Left renal cortex interstitium (tissue), 4 donors: ENCODE measurements at places on chromosomes 2 and 18.

DNA sequence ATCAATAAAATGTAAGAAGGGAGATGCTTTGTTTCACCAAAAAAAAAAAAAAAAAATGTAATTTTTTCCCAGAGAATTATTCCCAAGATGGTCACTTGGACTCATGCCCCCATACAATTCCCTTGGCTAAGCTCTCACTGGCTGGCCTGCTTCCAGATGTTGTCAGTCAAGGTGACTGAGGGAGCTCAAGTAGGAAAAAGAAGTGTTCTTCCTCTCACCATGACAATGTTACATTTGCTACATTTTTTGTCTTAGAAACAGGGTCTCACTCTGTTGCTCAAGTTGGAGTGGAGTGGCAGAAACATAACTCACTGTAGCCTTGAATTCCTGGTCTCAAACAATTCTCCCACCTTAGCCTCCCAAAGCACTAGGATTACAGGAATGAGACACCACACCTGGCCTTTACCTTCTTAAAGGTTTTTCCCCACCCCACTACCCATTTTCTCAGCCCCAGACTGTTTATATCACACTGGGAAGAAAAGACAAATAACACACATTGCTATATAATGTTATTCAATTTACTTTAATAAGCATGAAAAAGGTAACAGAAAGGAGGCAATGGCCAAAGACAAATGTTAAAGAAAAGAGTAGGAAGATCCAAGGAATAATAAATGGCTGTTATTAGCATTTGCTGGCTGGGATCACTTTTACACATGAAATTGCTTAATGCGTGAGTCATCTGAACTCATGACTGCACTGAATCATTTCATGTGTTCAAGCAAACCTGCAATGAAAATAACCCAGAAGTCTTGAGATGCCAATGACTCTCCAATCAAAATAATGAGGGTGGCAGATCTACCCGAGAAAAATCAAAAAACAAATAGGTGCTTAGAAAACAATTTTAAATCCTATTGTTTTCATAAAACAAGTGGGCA is 45.2 kb downstream of the ACVR1 start:
- DNase-seq, result no peak

- DNase-seq, result no peak
Measured at GRCh38 chr2:222608081-222608480, 47.8 kb downstream of the FARSB start.

GRCh38 chr18:74081966-74082741 is 65.5 kb downstream of the FBXO15 start:
- no peak for DNase-seq

GRCh38 chr2:229043681-229044080 is 227.4 kb downstream of the PID1 start:
- DNase-seq, result no peak

DNA sequence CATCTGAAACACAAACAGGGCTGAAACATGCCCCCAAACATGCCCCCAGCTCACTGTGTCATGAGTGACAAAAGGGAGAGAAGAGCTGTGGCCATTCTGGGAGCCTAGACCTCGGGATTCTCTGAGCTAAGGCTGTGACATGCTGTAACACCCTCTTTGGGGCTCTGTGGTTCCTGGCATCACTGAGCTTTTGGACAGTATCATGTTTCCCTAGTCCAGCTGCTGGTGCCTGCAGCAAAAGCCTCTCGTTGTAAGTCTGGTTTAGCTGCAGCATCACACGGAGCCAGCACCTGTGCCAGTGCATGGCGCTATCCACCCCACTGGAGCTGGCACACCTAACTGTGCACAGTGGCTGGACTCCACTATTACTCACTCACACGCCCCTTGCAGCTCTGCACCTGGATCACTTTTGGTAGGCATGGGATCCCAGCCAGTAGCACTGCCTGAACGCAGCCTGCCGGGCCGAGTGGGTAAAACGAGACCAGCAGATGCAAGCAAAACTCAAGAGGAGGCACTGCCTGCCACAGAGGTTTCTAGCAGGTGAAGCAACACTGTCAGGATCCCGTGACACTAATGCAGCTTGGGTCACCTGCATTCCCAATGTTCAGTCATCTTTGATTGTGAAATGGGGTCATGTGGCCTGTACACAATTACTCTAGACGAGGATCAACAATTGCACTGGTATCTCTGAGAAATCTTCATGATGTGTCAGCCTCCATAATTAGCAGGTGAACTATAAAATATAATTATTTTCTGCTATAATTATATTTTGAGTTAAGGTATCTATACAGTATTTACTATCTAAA is 547.2 kb downstream of the ZNF804A start:
- no peak for DNase-seq

DNA sequence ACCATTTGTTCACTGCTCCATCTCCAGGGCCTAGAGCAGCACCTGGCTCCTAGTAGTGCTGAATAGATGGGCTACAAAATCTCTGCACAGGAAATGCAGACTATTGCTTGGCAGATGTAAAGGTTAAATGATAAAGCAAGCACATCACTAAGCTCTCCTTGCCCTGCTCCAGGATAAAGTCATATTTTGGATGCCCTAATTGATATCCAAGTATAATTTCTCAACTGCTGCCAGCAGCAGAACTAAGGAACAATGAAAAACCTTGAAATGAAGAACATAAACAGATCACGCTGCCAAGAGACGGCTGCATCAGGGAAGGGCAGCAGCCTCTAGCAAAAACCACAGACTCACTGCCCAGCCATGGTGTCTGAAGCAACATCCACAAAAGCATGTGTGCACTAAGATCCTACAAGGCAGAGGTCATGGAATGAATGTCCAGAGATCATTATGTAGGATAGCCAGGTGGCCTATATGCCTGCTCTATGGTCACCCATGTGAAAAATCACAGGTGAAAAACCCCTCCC is 134.7 kb downstream of the TMEM163 start:
- DNase-seq, result no peak

- no peak for DNase-seq
Measured at GRCh38 chr18:22441638-22442037, 23.9 kb upstream of the CTAGE1 start.

DNA sequence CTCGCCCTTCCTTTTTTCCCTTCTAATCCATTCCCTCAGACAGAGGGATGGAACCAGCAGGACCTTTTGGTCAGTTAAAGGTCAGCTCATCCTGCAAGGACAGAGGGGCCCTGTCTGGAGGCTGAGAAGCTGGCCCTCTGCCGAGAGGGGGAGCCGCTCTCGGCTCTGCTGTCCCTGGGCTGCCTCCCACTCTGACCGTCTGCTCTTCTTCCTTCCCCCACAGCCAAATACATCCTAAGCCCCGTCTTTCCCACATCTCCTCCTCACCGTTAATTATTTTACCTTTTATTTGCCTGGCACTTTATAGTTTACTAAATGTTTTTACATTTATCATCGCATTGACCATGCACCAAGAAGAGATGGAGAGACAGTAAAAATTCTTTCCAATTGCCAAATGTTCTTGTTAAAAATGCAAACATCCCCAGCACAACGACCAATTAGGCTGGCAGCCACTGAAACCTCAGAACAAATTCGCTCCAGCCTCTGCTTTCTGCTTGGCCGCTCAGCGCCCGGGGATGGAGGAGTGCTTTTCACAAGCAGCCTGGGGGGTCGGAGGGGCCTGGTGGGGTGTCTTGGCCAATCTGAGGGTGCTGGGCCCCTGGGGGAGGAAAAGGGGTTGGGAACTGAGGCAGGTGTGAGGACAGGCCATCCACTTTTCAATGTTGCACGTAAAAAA is 123.7 kb downstream of the TNS1 start:
- DNase-seq, result no peak

- DNase-seq, result no peak
Measured at GRCh38 chr2:7524195-7524594, 607.0 kb downstream of the RNF144A start.

DNA sequence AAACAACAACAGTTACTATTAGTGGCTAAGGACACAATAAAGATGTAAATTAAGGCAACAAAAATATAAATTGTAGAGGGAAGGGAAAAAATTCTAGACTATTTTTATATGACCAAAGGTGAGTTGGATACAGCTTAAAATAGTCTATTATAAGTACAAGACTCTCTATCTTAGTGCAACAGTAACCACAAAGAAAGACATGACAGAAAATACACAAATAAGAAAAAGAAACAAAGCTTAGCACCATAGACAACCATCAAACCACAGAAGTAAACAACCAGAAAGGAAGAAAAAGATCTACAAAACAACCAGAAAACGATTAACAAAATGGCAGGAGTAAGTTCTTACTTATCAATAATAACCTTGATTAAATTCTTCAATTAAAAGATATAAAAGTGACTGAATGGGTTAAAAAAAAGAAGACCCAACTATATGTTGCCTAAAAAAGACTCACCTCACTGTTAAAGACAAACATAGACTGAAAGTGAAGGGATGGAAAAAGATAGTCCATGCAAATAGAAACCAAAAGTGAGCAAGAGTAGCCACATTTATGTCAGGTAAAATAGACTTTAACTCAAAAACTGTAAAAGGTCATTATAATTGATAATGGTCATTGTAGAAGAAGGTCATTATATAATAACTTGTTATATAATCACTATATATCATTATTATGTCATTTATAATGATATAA is 62.5 kb downstream of the USP40 start:
- DNase-seq, result no peak

DNA sequence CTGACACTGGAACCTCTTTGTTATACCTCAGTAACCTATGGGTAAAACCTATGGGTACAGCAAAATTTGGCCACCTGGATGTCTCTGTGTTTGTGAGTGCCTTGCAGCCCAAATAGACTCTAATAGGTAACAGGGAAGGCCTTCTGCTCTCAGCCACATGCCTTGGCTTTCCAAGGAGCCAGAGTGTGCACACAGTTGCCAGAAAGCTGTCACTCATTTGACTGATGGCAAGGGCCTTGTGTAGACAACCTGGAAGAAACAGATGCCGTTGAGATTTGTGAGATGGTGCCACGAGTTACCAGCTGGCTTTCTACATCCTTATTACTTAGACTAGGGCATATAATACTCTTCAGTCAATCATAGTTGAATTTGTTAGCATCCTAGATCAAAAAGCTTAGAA is 90.1 kb upstream of the RAB12 start:
- no peak for DNase-seq

DNA sequence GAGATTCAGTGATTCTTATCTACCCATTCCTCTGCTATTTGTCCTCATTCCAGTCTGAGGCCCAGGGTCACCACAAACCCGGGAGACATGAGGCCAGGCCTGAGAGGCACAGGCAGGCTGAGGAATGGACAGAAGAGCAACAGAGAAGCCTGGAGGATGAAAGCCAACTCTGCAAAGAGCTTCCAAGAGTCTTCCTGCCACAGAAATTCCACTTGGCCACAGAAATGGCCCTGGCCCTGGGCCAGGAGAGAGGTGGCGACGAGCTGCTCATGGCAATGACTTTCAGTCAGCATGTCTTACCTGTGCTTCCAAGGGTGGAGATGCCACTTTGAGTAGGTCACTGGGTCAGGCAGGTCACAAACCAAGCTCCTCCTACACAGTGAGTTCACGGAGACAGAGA is 155.3 kb upstream of the PKDCC start:
- DNase-seq, result no peak

- no peak for DNase-seq
Measured at GRCh38 chr2:107545066-107545465, 281.6 kb upstream of the RGPD4 start.

DNA sequence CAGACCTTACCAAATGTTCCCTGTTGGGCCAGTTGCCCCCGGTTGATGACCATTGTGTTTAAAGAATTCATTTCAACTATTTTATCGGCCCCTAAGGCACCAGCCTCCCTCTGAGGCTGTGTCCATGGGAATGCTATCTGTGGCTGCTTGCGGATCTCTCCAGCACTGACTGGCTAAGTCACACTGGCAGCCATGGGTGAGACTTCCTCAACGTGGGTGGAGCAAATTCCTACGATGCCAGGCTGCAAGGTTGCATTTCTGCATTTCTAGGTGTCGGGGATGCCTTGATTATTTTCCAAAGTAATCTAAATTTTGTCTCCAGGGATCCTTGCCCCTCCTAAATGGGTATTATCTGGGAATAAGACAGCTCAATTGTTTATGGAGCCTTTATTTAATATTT is 6.2 kb downstream of the CXCR4 start:
- DNase-seq, result no peak

DNA sequence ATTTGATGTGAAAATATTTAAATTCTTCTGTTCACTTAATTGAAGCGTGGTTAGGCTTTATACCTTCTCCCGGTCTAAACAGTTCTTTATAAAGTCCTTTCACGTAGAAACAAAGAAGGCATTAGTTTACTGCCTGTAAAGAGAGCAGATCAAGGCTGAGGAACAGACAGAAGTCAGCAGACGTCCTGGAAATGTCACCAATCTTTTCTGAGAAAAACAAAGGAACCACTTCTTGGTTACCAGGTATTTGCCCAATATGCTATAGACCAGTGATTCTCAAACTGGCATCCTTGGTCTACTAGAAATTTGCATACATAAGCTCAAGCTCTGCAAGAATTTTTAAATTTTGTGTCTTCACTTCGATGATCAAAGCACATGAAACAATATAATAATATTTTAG is 89.2 kb upstream of the STK17B start:
- no peak for DNase-seq

DNA sequence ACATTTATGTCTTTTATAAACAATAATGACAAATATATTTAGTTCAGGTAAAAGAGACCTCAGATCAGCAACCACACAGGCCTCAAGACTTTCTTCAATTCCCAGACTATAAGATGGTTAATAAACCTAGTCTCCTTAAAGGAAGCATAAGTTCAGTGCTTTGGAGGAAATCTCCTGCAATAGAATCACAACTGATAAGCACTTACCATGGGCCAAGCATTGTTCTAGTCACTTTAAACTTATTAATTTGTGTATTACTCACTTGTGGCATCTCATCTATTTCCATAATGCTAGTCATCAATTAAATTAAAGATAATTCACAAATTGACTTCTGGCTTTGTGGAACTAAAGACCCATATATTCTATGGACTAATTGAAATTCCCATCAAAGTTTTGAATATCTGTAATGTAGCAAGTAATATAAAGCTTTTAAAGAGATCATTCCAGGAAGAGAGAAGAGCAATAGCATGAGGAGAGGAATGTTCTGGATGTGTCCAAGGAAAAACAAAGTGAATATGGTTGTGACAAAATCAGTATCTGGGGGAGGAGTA is 42.2 kb downstream of the COL3A1 start:
- no peak for DNase-seq

GRCh38 chr18:69897397-69898108 is 50.1 kb downstream of the CD226 start:
- DNase-seq, result no peak

- DNase-seq, result no peak
Measured at GRCh38 chr2:28357055-28357454, 35.6 kb upstream of the FOSL2 start.
